ENCODE measurements at places on chromosomes 4 and X. TPM values are rescaled to one million over a fixed set of nuclear protein-coding genes. Genes with fewer than 3 reads are reported as not detected.
A peak's percentile ranks its signal among the peaks of the same experiment; 100 is the strongest.

- H3K27me3 ChIP-seq: no peaks in the 10 kb centered on the region
- DNase-seq: no peak
- H3K4me3 ChIP-seq: no peak overlapping the region
- no peaks in the 10 kb centered on the region for H3K36me3 ChIP-seq
Measured at GRCh38 chr4:138696058-138696457, 319.5 kb upstream of the NOCT start.

Gene EGF
- total RNA-seq: 65.1 TPM

- no peak overlapping the region for H3K27ac ChIP-seq
- H3K27me3 ChIP-seq: no peaks in the 10 kb centered on the region
- peak; percentile 69 for DNase-seq
- peaks cover 4% of the 10 kb centered on the region for H3K4me1 ChIP-seq
- no peak overlapping the region for H3K4me3 ChIP-seq
- peaks cover 5% of the 10 kb centered on the region for H3K36me3 ChIP-seq
Measured at GRCh38 chrX:129983575-129984110, 1.2 kb downstream of the BCORL1 start.

Gene RADX
- total RNA-seq: 5.3 TPM

Gene STATH
- 0.90 TPM for total RNA-seq

DNA sequence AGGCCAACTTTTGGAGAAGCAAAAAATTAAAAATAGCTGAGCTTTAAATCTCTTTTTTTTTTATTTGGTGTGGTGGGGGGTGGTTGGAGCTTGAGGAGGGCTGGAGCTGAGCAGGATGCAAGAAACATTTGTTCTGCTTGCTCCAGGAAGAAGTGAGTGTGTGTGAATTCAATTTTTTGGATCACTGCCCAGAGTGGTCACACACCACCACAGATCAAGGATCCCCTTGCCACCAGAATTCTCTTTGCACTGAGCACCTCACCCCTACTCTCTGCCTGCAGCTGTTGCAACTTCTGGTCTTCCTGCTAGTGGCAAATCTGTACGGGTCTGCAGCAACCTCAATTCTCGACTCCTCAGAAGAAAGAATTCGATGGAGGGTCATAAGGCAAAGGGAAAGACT lies 19.9 kb upstream of the PLP1 start:
- H3K36me3 ChIP-seq: peaks cover 4% of the 10 kb centered on the region
- H3K27me3 ChIP-seq: peaks cover 3% of the 10 kb centered on the region
- no peak for DNase-seq
- H3K4me1 ChIP-seq: no peaks in the 10 kb centered on the region
- H3K27ac ChIP-seq: no peak overlapping the region

GRCh38 chrX:81316163-81316562 lies 114.3 kb downstream of the SH3BGRL start:
- no peak for DNase-seq
- no peaks in the 10 kb centered on the region for H3K4me1 ChIP-seq
- H3K27ac ChIP-seq: no peak overlapping the region
- H3K4me3 ChIP-seq: no peak overlapping the region

GRCh38 chrX:71169586-71169985 lies 24.9 kb downstream of the NLGN3 start:
- H3K4me1 ChIP-seq: peaks cover 6% of the 10 kb centered on the region
- no peak for DNase-seq
- H3K27ac ChIP-seq: no peak overlapping the region

Gene GYPA
- total RNA-seq: not detected

DNA sequence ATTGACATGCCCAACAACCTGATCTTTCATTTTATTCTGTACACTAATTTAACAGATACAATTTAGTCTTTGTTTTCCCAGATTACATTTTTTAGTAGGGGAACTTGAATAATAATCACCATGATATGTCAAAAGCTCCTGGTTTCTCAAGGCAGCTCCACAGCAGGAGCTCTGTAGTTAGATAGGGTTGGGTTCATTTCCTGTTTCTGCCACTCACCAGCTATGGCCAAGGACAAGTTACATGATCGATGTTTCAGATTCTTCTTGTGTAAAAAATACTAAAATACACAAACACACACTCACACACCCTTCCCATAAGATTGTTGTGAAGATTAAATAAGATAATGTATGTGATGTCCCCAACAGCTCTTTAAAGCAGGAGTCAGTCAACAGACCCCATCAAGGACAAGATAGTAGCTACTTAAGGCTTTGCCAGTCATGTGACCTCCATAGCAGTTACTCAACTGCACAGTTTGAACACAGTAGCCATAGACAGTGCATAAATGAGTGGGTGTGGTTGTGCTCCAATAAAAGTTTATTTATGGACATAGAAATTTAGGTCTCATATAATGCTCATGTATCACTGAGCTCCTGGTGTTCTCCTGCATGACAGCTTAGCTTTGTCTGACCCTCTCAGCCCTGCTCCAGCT lies 18.4 kb downstream of the GUCY1A1 start:
- no peak overlapping the region for H3K4me3 ChIP-seq
- H3K27ac ChIP-seq: no peak overlapping the region
- no peak for DNase-seq
- no peaks in the 10 kb centered on the region for H3K27me3 ChIP-seq

DNA sequence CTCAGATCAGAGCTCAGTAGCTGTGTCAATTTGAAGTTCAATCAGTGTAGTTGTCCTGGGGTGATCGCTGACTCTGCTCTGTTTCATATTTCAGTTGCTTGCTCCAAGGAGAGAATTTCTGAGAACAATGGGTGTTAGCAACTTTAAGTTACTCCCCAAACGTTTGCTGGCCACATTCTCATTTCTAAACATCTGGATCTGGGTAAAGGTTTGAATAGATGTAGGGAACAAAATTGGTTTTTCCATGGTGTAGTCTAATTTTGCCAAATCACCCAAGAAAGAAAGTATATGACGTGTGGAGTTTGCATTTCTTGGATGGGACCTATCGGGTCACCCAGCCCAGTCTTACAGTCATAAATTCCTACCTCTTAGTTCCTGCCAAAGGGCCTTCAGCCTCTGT lies 103.7 kb downstream of the AKAP4 start:
- H3K27me3 ChIP-seq: no peaks in the 10 kb centered on the region
- no peak overlapping the region for H3K4me3 ChIP-seq
- no peak overlapping the region for H3K27ac ChIP-seq
- H3K4me1 ChIP-seq: peaks cover 4% of the 10 kb centered on the region
- peaks cover 3% of the 10 kb centered on the region for H3K36me3 ChIP-seq
- no peak for DNase-seq

Gene TEX13D
- total RNA-seq: not detected

- no peak for DNase-seq
- no peaks in the 10 kb centered on the region for H3K27me3 ChIP-seq
- H3K4me3 ChIP-seq: no peak overlapping the region
- peak overlapping the region; percentile 30 for H3K27ac ChIP-seq
- no peaks in the 10 kb centered on the region for H3K36me3 ChIP-seq
- H3K4me1 ChIP-seq: peaks cover 4% of the 10 kb centered on the region
Measured at GRCh38 chrX:3046253-3047240, 5.3 kb downstream of the ARSF start.

DNA sequence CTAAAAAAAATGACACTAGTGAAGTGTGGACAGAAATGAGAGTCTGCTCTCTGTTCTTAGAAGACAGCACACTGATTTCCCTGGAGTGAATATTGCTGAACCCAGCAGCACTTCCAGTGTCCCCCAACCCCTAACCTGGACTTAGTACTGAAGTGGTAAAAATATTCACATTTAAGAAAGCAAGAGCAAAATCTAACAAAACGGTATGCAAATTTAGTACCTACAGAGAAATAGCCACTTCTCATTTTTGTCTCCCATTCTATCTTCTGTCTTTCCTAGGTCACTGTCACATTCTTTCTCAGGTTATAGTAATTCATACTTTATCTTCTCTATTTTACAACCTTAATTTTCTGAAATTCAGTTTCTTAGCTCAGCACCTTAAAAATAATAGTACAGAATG lies 274.7 kb downstream of the CFAP299 start:
- DNase-seq: no peak
- H3K4me3 ChIP-seq: no peak overlapping the region
- H3K36me3 ChIP-seq: no peaks in the 10 kb centered on the region
- H3K27ac ChIP-seq: no peak overlapping the region

Gene TMEM47
- total RNA-seq: 23.6 TPM

- H3K27me3 ChIP-seq: no peaks in the 10 kb centered on the region
- no peak overlapping the region for H3K27ac ChIP-seq
- H3K4me3 ChIP-seq: no peak overlapping the region
- peaks cover 65% of the 10 kb centered on the region for H3K4me1 ChIP-seq
- peaks cover 3% of the 10 kb centered on the region for H3K36me3 ChIP-seq
- no peak for DNase-seq
Measured at GRCh38 chr4:53018471-53018870, 156.4 kb downstream of the RASL11B start.

DNA sequence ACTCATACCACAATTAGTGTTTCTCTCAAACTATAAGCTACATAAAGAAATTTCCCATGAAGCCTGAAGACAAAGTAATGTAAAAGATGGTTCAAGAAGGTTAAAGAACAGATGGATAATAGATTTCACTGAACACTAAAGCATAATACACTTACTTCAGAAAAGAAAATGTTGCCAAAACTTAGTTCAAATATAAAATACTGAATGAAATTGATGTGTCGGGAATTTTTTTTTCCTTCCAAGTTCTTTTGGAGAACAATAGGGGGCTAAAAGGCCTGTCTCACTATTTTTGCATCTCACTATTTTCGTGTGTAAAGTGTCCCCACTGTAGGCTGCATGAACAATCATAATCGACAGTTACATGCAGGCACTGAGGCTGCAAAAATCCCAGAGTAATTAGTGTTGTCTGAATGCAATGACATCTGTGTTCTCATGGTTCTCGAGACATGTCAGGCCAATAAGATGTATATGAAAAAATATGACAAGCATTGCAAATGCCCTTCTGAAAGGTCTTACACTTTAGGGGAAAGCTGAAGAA lies 11.9 kb upstream of the MAB21L2 start:
- H3K4me1 ChIP-seq: peaks cover 26% of the 10 kb centered on the region
- no peaks in the 10 kb centered on the region for H3K27me3 ChIP-seq
- H3K36me3 ChIP-seq: peaks cover 9% of the 10 kb centered on the region
- no peak for DNase-seq

Gene CXorf38
- total RNA-seq: 8.1 TPM

Gene BMP3
- 5.5 TPM for total RNA-seq

Gene CTAG1A
- not detected for total RNA-seq

DNA sequence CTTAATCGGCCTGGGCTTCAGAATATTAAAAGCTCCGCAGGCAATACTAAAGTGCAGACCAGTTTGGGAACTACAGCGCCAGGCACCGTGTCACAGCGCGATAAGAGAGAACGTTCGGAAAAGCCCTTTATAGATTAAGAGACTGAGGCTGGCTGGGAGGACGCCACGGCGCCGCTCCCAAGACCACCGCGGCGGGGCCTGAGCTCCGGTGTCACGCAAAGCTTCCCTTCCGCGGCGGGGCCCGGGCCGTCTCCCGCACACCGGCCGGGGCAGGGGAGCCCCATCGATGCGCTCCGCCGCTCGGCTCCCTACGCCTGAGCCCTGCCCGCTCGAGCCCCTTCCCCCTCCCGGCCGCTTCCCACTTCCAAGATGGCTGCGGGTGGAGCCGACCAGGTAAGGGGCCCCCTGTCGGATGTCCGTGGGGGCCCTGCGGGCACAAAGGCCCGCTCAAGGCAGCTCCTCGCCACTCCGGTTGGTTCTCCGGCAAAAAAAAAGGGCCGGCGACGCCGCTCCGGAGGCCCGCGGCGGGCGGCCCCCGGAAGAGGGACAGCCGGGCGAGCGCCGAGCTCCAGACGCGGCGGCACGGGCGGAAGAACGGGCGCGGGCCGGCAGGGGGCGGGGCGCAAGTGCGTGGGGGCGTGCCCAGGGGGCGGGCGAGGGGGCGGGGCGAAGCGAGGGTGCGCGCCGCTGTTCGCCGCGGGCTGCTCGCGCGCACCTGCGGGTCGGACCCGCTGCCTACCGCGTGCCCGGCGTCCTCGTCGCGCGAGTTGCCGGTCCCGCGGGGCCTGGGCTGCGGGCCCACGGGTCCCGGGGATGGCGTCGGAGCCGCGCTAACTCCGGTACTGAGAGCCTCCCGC lies at the start of gene TBC1D14:
Gene TBC1D14, plus strand, starts transcription at position 714 of the 857 bp plus-strand sequence. CDS start 13,564 bp downstream, outside the sequence.
- DNase-seq: peak; percentile 91
- peaks cover 12% of the 10 kb centered on the region for H3K27me3 ChIP-seq
- peak within 1 kb of the TSS; percentile 95 for H3K27ac ChIP-seq
- H3K4me3 ChIP-seq: peak within 1 kb of the TSS; percentile 97
- peaks cover 27% of the 10 kb centered on the region for H3K4me1 ChIP-seq

DNA sequence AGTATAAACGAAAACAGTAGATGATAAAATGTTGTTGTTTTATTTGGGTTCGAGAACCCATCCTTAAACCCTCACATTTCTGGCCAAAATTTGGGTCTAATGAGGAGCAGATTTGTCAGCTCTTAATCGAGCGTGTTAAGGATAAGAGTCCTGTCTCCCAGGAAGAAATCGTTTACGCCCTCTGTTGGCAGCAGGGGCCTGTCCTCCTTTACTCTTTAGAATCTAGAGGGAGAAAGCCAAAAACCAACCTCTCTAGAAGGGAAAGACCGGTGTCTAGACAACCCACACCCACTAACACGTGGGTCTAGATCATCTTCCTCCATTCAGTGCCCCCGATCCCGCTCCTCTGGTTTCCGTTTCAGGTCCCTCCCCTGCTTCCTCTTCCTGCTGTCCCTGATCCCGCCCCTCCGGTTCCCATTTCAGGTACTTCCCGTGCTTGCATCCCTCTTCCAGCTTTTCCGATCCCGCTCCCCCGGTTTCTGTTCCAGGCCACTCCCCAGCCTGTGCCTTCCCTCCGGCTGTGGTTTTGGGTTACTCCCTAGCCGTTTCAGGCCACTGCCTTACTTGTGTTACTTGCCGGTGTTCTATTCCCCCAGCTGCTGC lies 339.1 kb downstream of the PAPSS1 start:
- no peak for DNase-seq
- H3K4me3 ChIP-seq: no peak overlapping the region
- H3K27ac ChIP-seq: peak overlapping the region; percentile 22
- no peaks in the 10 kb centered on the region for H3K27me3 ChIP-seq

- H3K27ac ChIP-seq: no peak overlapping the region
- no peaks in the 10 kb centered on the region for H3K4me1 ChIP-seq
- peaks cover 5% of the 10 kb centered on the region for H3K27me3 ChIP-seq
- DNase-seq: no peak
- no peaks in the 10 kb centered on the region for H3K36me3 ChIP-seq
- H3K4me3 ChIP-seq: no peak overlapping the region
Measured at GRCh38 chr4:99810536-99810935, 6.1 kb upstream of the DAPP1 start.

DNA sequence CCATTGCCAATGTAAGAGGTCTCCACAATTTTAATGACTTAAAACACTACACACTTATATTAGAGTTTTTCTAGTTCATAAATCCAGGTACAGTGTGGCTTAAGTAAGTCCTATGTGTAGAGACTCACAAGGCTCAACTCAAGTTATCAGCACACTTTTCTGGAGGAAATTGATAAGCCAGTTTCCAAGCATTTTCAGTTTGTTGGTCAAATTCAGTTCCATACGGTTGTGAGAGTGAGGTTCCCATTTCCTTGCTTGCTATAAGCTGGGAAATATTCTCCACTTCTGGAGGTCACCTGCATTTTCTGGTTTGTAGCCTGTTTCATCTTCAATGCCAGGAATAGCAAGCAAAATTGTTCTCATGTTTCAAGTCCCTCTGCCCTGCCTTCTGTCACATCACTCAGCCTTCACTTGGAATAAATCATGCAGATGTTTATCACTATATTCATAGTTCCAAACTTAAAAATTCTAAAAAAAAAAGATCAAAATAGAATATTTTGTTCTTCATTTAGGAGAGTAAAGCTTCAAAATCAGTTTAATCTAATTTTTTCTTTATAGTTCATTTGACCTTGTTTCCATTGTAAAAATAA lies 1137.5 kb upstream of the INTU start:
- H3K27me3 ChIP-seq: no peaks in the 10 kb centered on the region
- H3K27ac ChIP-seq: no peak overlapping the region
- no peak for DNase-seq
- no peak overlapping the region for H3K4me3 ChIP-seq
- no peaks in the 10 kb centered on the region for H3K36me3 ChIP-seq
